Sigmoid colon (tissue), 7 donors: ENCODE measurements at places on chromosomes 3 and 15.

GRCh38 chr3:194828116-194828515, 142.4 kb downstream of the FAM43A start:
- no peak for DNase-seq

- peak; percentile 82 for DNase-seq
Observed at GRCh38 chr15:101088788-101089578, 162.9 kb downstream of the CHSY1 start.

- no peak for DNase-seq
Observed at GRCh38 chr3:101020351-101021015, 27.3 kb upstream of the ABI3BP start.

- DNase-seq, result no peak
Observed at GRCh38 chr3:192307631-192308030, 419.7 kb downstream of the FGF12 start.

- DNase-seq, result no peak
Observed at GRCh38 chr15:61796056-61796455, 264.2 kb downstream of the VPS13C start.

DNA sequence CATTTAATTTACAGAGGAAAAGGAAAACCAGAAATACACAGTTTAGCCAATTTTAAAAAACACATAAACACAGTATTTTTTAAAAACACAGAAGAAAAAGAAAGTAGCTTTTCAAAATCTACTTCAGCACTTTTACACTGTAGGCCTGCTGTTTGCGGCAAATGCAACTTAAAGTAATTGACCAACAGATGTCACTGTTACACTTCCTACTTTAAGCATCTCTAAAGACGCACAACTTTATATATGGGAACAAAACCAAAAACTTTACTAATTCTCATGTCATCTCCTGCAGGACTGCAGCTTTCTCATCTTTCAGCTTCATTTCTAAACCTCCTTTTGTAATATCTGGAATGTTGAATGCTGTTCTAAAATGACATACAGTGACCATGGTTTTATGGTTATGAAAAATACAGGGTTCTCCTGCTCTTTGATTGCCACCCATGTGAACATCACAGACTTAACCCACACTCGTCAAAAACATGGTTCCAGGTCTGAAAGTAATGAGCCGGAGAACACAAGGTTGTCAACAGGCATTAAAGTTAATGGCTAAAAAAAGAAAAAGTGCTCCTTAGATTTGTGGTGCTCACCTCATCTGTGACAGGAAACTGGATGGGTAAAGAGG, 107.9 kb downstream of the FMN1 start:
- DNase-seq, result no peak

- DNase-seq, result no peak
Observed at GRCh38 chr3:100891827-100892226, 101.4 kb downstream of the ABI3BP start.

DNA sequence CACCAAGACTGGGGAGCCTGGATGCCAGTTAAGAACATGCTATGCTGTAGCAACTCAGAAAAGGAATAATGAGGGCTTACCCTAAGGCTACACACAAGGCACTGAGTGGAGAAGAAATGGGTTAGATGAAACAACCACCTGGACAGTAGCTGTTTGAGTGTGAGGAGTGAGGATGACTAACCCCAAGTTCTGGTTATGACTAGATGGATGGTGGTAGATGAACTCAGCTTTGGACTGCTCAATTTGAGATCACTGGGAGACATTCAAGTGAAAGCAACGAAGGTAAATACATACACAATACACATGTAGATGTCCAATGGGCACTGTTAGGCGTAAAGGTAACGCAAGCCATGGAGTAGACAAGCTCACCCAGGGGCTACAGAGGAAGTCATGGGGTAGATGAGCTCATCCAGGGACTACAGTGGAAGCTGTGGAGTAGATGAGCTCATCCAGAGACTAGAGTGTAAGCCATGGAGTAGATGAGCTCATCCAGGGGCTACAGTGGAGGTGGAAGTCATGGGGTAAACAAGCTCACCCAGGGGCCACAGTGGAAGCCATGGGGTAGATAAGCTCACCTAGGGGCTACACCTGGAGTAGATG, 98.3 kb downstream of the ANO10 start:
- DNase-seq, result no peak

GRCh38 chr3:30681649-30682211, 75.3 kb downstream of the TGFBR2 start:
- peak; percentile 82 for DNase-seq

DNA sequence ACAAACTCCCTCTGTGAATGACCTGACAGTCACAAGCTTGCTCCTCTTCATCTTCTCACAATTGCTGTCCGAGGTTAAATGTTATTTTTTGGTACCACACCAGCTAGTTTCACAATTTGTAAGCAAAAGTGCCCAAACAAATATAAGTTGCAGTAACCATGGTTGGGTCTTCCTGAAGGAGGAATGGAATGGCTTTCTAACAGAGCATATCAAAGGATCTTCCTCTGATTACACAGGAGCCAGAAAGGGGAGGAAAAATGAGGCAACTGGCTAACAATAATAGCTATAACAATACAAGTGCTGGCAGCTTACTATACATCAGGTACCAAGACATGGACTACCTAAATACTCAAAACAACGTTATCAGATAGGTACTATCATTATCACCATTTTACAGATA, 90.4 kb downstream of the WWTR1 start:
- DNase-seq, result no peak

DNA sequence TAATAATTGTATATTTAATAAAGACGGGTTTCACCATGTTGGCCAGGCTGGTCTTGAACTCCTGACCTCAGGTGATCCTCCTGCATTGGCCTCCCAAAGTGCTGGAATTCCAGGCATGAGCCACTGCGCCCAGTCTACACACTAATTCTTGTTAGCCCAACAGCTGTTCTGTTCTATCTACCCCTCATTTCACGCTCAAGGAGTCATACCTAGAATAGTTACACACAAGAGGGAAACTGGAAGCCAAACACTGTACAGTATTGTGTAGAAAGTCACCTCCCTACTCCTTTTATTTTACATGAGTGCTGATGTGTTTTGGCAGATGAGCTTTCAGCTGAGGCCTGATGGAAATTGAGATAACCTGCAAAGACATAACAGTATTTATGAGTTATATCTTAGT, 13.4 kb upstream of the CTDSPL2 start:
- DNase-seq, result no peak

DNA sequence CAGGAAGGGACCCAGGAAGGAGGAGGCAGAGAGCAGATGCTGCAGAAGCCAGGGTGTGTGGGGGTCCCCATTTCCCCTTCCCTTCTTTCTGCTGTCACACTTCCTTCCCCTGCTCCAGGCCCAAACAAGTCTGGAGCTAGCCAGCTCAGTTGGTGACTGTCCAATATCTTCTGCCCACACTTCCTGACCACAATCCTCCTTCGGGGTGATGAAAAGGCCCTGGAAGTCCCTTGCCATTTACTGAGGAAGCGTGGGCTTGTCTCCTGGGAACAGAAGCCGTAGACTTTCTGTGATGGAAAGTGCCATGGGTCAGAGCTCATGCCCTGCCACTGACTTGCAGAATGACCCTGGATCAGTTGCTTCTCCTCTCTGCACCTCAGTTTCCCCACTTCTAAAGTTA, 39.0 kb downstream of the ANAPC13 start:
- no peak for DNase-seq

GRCh38 chr3:5195605-5196004, 8.1 kb downstream of the EDEM1 start:
- DNase-seq, result no peak

DNA sequence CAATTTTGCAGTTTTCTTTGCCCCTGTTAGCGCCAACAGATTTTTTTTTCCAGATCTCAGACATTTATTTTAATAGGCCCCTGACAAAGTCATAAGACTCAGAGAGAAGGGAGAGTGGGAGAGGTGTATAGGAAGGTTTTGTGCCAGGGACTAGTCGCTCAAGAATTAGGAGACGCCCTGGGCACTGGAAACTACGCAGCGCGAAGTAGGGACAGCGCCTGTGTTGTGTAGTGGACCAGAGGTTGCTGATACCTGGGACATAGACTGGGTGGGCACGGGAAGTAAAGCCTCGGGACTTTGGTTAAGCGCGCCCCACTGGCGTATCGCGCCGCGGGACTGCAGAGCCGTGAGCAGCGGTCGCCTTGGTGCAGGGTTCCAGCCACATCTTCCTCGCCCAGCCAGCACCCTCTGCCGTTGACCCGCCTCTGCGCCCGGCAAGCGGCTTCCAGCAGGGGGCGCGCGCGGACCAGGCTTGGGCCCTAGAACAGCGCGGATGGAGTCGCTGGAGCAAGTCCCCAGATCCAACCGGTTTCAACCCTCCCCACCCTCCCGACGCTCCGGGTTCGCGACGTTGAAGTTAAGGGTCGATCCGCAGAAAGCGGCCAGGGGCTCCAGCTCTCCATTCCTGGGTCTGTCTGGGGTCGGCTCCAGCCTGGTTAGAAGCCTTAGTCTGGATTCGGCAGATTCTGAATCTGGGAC, 3.0 kb upstream of the ISLR2 start:
- DNase-seq, result peak; percentile 93

DNA sequence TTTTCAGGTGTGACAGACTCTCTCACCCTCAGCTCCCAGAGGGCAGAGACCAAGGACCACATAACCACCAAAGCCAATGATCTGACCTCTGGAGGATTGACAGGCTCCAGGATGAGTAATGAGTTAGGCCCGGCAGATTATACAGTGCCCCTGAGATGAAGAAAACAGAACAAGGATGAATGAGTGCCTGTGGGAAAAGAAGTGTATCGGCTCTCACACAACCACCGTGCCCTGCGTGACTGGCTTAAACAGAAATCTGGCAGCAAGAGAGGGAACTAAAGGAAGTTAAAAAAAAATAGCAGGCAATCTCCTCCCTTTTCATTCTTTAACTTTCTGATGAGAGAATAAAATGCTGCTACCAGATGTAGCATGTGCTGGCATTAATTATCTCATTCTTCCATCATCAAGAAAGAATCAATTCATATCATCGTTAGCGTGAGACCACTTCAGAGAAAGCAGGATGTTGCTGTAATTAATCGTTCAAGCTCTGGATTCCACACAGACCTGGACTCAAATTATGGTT, 227.5 kb upstream of the COL8A1 start:
- DNase-seq, result no peak

- DNase-seq, result no peak
Observed at GRCh38 chr3:31690771-31691170, 158.0 kb downstream of the STT3B start.

DNA sequence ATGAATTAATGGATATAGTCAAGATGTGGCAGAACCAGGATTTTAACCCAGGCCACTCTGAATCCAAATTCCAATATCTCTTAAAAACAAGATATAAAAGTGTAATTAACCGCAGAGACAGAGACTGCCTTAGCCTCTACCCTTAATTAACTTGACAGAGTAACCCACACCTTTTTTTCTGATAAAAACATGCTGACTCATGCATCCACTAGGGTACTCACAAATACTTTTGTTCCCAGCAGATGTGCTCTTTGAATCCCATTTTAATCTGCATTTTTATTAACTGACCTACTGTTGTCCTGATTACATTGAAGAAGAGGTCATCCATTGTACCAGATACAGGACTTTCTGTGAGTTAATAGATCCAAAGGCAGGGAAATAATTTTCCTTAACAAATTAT, 278.3 kb downstream of the CHL1 start:
- no peak for DNase-seq

DNA sequence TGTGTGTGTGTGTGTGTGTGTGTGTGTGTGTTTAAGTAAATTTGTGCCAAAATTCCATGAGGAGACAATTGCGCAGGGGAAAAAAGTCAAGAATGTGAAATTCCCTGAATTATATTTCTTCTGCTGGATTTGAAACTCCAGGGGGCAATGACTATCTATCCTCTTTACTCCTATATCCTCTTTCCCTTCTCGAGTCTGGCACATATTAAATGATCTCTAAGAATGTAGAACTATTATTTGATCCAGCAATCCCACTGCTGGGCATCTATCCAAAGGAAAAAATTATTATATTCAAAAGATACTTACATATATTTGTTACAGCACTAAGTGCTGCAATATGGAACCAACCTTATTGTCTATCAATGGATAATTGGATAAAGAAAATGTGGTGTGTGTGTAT, 350.1 kb upstream of the ADAMTS9 start:
- DNase-seq, result no peak

- DNase-seq, result no peak
Observed at GRCh38 chr3:147298511-147298982, 107.8 kb downstream of the ZIC4 start.

GRCh38 chr3:50660386-50660785, 14.3 kb upstream of the DOCK3 start:
- DNase-seq, result no peak

- DNase-seq, result no peak
Observed at GRCh38 chr3:31704591-31705179, 172.0 kb downstream of the STT3B start.

GRCh38 chr15:42059661-42060476, 34.5 kb downstream of the PLA2G4D start:
- no peak for DNase-seq

DNA sequence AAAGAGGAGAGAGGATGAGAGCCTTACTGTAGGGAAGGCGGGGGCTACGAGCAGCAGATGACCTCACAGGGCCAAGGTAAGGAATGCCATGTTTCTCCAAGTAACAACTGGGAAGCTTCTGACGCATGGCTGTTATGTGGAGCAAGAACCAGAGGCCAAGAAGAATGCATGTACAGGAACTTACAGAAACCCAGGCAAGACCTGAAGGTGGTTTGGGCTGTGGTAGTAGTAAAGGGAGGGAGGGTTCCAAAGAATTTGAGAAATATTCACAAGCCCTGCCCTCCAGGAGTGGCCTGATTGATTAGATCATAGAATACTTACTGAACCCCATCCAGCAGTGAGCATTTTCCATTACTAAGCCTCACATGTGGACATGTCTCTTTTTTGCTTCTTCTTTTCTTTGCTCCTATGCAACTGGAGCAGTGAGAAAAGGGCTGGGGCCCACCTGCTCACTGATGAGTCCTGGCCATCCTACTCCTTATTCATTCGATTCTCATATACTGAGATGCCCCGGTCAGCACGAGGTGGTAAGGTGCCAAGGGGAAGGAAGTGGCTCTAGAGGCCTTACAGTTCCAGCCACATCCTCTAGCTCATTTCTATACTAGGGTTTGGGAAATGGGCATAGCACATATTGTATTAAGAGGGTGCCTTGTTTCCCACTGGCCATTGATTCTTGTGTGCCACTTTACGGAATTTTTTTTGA, 8.3 kb upstream of the SLC12A8 start:
- no peak for DNase-seq

- DNase-seq, result no peak
Observed at GRCh38 chr3:43870844-43871626, 180.3 kb downstream of the ABHD5 start.

DNA sequence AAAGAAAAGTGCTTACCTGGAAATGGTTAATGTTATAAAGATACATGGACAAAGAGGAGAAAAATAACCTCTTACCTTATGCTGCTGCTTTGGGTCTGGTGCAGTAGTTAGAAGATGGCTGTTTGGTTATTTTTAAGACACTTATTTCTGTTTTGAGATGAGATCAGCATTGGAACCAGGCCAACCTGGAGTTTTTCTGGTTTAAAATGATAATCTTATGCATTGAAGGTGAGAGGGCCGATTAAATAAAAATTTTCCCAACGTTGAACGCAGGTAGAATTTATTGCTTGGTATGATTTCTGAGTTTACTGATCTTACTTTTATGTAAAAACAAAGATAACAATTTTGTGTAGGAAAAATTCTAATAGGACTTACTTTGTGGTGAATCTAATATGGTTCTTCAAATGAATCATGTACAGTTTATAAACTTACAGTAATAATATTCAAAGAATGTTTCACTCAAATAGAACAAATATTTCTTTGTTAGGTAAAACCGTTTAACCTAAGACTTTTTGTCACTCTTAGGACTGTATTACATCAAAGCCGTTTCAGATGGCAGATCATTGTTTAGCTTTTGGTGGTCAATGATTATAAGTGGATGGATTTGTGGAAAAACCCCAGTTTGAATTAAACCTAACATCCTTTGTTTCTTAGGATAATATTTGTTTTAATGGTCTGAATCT, 14.9 kb downstream of the UBE2E2 start:
- DNase-seq, result no peak

GRCh38 chr3:129119365-129120100, 2.1 kb downstream of the RAB43 start:
- no peak for DNase-seq
